Aorta (tissue), 5 donors: ENCODE measurements at places on chromosomes 5 and 9.

- DNase-seq = no peak
These were observed 177.3 kb downstream of the RAB3C start for GRCh38 chr5:58760222-58760621.

DNA sequence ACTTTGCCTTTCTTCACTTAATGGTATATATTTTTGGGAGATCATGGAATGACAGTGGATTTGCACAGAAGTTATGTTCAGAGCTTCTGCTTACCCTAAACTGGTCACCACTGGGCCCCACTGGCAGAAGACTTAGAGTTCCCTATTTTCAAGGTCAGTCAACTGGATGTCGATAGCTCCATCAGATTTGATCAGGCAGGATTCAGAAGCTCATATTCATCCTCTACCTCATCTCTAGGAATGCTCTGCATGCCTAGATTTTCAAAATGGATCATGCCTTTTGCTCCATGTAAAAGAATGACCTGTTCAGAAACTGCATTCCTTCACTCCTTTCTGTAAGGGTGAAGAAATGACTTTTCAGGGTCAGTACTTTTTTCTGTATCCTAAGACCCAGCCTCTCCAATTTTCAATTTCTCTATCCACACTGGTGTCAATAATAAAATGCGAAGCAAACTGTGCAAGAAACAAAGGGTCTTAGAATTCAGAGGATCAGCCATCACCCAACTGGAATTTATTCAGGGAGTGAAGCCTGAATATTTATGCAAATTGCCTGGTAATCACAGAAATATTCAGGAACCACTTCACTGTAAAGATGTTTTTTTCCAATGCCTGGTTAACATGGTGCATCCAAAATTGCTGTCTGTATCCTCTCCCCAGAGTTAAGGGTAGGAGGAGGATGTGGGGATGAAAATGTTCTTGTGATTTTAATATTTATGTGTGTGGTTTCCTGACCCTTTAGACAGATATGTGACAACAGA, 125.4 kb downstream of the DOCK2 start:
- DNase-seq = no peak

- no peak for DNase-seq
These were observed 121.5 kb downstream of the MAST4 start for GRCh38 chr5:66717455-66718373.

GRCh38 chr9:109108318-109108717, 11.4 kb downstream of the TMEM245 start:
- no peak for DNase-seq

DNA sequence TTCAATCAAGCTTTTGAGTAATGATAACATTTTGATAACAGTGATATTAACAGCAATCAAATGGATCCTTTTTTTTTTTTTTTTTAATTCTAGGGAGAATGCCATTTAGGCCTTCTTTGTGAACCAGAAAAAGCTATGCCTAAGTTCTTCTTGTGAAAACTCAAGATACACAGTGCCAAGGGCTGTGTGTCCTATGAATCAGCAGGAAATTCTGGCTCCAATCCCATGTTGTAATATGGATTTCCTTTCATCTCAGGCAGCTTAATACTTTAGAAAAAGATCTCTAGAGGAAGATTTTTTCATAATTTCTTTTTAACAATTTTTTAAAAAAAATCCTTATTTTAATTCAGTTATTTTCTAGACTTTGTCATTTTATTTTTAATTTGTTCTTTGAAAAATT, 96.1 kb downstream of the NUDT12 start:
- no peak for DNase-seq
